SW 1271 (cell line): ENCODE measurements at places on chromosomes 2 and 18.

DNA sequence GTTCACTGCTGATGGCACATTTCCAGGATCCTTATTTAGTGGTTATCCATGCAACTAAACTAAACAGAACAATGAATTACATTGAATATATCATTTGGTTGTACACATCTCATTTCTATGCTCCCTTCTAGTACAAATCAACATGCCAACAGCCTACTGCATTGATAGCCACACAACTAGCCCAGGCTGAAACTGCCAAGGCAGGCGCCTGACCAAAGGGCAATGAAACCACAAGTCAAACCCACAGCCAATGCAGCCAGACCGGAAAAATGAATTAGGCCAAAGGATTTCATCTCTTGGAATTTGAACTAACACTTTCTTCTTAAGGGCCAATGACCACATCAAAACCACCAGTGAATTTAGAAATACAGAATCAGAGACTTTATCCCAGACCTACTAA lies 196.4 kb downstream of the NOL4 start:
- no peak for DNase-seq

DNA sequence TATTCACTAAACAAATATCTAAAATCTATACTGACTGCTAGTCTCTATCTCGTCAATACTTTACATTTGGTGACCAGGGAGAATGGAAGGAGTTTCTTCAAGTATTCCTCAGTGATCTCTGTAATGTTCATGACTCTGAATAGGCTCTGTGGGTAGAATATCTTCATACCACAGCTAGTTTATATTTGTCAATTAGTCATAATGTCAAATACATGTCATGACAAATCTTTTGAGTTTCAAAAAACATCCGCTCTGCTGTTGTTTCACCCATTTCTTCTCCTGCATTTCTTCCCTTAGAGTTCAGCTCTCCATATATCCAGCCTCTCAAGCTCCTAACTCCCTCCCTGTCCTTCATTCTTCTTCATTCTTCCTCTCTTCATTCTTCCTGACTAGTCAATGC lies 206.5 kb upstream of the FANCL start:
- DNase-seq, result no peak

- DNase-seq, result no peak
Measured at GRCh38 chr2:183026424-183026823, 11.8 kb downstream of the NCKAP1 start.

- no peak for DNase-seq
Measured at GRCh38 chr2:16165518-16166326, 225.4 kb downstream of the MYCN start.

GRCh38 chr2:121071034-121071504 lies 213.9 kb downstream of the TFCP2L1 start:
- DNase-seq, result peak; percentile 57

- no peak for DNase-seq
Measured at GRCh38 chr2:162196638-162197037, 44.6 kb upstream of the GCG start.
